CD8-positive, alpha-beta memory T cell (primary cell): ENCODE measurements at places on chromosomes 3 and 15.

- H3K4me1 ChIP-seq, result no peaks in the 10 kb centered on the region
- H3K27ac ChIP-seq, result no peak overlapping the region
- H3K4me3 ChIP-seq, result no peak overlapping the region
- H3K36me3 ChIP-seq, result no peaks in the 10 kb centered on the region
- no peak for DNase-seq
These were observed 155.9 kb downstream of the RBMS3 start for GRCh38 chr3:29436612-29437323.

DNA sequence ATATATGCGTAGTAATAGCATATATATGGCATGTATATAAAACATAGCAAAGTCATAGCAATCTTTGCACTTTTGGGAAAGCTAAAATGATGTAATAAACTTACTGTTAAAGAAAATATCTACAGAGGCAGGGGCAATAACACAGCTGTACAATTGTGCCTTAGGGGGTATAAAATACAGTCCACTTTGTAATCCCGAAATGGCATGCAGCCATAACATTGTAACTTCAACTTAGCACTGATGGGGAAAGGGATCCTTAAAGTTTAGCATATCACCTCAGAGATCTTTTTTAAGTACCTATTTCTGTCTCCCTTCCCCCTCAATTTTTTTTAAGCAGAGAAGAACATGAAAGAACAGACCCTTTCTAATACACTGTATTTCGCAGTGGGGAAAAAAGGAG is 40.8 kb downstream of the PLD1 start:
- no peaks in the 10 kb centered on the region for H3K27me3 ChIP-seq
- DNase-seq, result no peak
- no peak overlapping the region for H3K4me3 ChIP-seq
- no peaks in the 10 kb centered on the region for H3K36me3 ChIP-seq
- no peak overlapping the region for H3K27ac ChIP-seq

DNA sequence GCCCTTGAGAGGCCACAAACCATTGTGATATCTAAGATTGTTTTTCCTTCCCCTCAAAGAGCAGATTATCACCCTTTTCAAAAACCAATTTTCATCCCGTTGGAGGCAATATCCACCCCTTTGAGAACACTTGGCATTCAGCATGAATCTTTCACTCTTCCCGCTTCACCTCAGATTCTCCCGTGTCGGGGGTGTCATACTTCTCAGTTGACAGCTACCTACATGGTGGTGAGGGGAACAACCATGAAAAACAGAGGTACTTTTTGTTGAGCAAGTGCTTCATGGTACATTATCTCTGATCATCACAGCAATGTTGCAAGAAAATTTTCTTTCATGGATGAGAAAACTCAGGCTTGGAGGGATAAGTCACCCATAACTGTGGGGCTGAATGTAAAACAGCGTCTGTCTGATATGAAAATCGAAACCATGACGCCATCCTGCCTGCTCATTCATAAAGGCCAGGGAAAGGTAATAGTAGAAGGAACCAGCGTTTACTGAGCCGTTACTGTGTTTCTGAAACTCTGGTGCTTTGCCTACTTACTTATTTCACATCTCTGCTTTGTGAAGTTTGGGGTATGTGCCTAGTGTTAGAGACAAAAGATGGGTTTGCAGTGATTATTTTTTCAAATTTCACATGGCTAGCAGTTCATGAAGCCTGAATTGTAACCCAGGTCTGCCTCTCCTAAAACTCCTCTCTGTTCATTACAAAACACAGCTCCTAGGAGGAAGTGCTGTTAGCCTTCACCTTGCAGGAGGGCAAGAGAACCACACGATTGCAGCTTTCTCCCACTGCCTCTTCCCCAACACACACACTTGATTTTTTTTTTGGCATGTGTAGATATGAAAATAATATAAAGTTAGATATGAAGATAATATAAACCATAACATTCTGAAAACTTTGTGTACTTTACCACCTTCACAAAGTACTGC is 35.4 kb downstream of the SV2B start:
- H3K4me3 ChIP-seq, result no peak overlapping the region
- no peaks in the 10 kb centered on the region for H3K4me1 ChIP-seq
- H3K36me3 ChIP-seq, result no peaks in the 10 kb centered on the region
- no peak overlapping the region for H3K27ac ChIP-seq

DNA sequence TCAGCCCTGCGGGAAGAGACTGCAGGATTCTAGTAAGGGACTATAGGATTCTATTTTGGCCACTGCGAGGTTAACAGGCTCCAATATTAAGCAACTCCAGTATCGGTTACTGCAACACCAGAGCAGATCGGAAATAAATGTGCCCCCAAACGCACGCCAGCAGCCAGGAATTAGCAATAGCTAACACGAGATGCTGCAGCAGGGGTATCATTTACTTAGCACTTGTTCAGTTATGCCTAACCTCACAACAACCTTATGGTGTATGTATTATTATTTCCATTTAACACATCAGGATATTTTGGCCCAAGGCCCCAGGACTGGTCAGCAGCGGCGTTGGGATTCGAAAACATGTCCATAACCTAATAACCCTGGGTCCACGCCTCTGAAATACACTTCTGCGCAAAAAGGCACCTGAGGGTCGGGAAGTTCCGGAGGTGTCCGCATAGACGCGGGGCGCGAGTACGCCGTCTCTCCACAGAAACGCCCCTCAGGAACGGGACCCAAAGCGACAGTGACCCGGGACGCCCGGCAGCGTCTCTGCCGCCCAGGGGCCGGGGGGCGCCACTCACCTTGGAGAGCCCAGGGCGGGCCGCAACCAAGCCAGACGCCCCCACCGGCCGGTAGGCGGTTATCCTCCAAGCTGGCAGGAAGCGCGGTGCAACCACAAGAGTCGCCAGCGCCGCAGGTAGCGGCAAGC is 681 bp downstream of the PIK3CB start:
- H3K27ac ChIP-seq, result peak overlapping the region; percentile 85
- no peaks in the 10 kb centered on the region for H3K27me3 ChIP-seq
- H3K36me3 ChIP-seq, result no peaks in the 10 kb centered on the region
- peak overlapping the region; percentile 56 for H3K4me3 ChIP-seq

GRCh38 chr3:119973018-119973646 is 121.1 kb downstream of the GSK3B start:
- no peak overlapping the region for H3K27ac ChIP-seq
- DNase-seq, result no peak
- H3K36me3 ChIP-seq, result no peaks in the 10 kb centered on the region
- H3K27me3 ChIP-seq, result no peaks in the 10 kb centered on the region
- no peak overlapping the region for H3K4me3 ChIP-seq
- H3K4me1 ChIP-seq, result no peaks in the 10 kb centered on the region

DNA sequence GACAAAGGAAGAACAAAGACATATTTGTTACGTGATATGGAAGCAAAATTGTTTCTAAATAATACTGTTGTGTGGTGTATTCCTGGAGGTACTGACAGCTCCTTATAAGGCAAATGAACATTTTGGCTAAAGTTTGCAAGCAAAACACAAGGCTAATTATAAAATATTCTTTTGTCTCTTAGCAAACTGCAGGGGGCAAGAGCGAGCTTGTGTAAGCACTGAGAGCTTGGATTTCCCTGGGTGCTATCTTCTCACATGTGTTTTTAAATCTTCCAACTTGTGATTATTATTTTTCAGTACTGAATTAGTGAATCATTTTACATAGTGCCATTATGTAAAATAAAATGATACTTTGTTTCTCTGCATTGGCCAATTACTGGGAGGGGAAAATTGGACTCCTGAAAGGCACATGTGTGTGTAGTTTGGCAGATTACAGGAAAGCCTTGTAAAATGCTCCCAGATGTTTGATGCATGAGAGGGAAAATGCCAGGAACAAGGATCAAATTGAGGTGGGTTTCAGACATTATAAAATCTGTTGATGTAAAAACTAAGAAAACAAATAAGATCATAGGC is 611.5 kb downstream of the AGBL1 start:
- DNase-seq, result no peak
- H3K27me3 ChIP-seq, result no peaks in the 10 kb centered on the region
- no peaks in the 10 kb centered on the region for H3K4me1 ChIP-seq
- H3K36me3 ChIP-seq, result no peaks in the 10 kb centered on the region
- no peak overlapping the region for H3K27ac ChIP-seq
- H3K4me3 ChIP-seq, result no peak overlapping the region
